Stimulated activated memory B cell treated with anti-CD40 and anti-IgM and Interleukin-4, amounts not matched to agents 10 μg/mL and 1 μg/mL and 100 μg/mL, for 72 hours (primary cell): ENCODE measurements at places on chromosomes 12 and 14.

DNA sequence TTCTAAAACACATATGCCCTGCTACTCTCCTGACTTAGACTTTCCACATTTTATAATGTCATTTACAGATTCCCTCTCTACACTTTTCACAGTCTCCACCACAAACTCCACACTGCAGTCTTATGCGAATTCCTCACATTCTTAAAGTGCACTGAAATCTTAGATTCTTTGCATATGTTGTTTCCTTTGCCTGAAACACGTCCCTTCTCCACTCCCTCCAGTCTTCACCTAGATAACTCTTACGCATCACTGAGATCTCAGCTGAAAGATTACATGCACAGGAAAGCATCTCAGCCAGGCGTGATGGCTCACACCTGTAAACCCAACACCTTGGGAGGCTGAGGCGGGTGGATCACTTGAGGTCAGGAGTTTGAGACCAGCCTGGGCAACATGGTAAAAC lies 3.8 kb upstream of the ARHGAP9 start:
- ATAC-seq, result no peak

GRCh38 chr12:53208877-53209463 lies 1.9 kb upstream of the ITGB7 start:
- ATAC-seq, result peak; percentile 63

DNA sequence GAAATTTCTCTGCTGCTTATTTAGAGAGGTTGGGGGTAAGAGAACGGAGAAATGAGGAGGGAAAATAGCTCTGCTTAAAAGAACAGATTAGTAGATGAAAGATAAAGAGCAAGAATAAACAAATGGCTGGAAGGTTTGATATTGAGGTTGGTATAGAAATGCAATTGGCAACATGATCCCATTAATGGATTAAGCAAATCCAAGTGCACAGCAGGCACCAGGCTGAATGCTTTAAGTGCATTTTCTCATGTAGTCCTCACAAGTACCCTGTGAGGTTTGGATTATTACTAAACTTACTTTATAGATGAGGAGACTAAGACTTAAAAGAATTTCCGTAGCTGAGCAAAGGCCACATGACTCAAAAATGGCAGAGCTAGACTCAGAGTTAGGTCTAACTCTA lies 76.9 kb upstream of the ATF1 start:
- no peak for ATAC-seq

DNA sequence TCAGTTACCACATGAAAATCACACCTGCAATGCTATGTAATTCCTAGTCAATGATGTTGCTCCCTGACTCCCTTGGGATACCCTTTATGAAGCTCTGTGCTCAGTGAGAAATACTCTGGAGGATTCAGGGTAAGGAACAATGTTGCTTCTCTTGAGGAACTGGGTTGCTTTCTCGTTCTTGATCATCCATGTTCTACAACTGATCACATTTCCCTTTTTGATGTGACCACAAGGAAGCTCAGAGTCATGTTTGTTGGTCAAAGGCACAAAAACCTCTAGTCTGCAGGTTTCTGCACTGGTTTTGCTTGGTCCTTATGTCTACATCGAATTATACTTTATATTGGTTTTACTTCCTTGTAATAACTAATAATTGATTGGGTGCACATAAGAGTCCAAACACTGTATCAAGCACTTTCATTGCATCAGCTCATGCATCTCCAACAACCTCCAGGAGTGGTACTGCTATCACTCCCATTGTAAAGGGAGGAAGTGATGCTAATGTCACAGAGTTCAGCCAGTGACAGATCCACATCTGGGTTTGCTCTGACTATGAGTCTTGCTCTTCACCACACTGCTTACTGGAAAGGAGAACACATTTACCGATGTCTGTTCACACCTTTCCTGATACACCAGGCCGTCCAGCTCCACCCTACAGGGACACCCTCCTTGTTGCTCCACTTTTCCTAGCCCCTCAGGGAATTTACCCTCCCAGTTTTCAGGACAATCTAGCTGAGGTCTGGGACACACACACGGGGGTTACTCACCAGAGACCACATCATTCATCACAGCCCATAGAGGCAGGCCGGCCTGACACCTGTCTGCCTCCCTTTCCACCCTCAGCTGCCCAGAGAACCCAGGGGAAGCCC lies 41.0 kb downstream of the CMKLR1 start:
- ATAC-seq, result peak; percentile 73

DNA sequence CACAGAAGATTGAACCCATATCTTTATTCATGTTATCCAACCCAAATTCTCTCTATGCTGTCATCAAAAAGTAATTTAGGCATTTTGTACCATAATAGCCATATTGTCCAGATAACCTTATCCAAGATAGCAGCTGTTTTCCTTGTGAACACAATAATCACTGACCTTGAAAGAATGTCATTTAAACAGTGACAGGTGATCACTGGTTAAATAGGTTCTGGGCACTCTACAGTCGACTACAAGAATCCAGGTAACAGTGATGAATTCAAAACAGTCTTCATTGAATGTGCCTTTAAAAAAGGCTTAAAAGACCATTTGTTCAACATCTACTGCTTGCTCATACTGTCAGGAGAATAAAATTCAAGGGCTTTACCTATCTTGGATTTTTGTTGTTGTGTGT lies 4.6 kb upstream of the SPX start:
- no peak for ATAC-seq

DNA sequence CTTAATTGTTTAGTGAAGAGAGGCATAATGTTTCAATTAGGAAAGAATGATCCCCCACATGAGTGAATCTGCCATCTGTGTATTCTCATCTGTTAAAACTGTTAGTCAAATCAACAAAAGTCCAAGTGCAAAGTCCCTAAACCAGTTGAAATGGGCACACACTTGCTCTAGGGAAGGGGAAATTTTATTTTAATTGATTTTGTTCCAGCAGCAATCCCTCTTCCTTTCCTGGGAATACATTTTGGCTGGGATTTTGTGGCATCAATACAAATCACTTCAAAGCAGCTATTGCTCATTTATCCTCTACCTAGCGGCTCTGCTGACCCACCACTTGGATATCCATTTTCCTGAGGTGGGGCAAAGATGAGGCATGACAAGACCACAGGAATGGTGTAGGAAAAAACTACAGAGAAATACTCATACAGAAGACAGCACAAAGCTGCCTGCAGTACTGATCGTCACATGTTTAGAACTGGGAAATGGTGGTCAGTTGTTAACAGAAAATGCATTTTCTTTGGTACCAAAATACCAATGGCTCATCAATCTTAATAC lies 9.8 kb upstream of the SSTR1 start:
- no peak for ATAC-seq
